ENCODE measurements at places on chromosomes 12 and 14.

- no peaks in the 10 kb centered on the region for H3K4me1 ChIP-seq
- H3K36me3 ChIP-seq: no peaks in the 10 kb centered on the region
- no peak for DNase-seq
- H3K27ac ChIP-seq: no peak overlapping the region
- H3K27me3 ChIP-seq: peaks cover 19% of the 10 kb centered on the region
Measured at GRCh38 chr12:117967043-117967442, 1.7 kb downstream of the KSR2 start.

GRCh38 chr12:108352591-108352990, 13.5 kb upstream of the CMKLR1 start:
- H3K4me3 ChIP-seq: no peak overlapping the region
- no peak overlapping the region for H3K27ac ChIP-seq
- no peak for DNase-seq
- no peaks in the 10 kb centered on the region for H3K27me3 ChIP-seq

DNA sequence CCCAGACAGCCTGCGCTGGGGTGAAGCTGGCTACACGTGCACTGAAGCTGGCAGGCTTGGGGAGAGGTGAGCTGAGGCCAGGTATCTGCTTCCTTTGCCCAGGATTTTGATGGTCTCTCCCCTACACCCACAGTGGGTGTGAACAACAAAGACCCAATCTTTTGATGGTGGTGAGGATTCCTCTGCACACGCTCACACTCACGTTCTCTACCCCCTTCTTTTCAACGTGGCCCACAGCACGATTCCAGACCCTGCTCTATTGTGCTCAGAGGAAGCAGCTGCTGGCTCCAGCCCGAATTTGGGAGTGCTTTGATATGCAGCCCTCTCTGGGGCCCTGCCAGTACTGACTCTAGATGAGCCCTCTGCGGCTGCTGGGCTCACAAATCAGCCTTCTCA, 4.9 kb downstream of the CD9 start:
- H3K27ac ChIP-seq: peak overlapping the region; percentile 32
- no peaks in the 10 kb centered on the region for H3K27me3 ChIP-seq
- H3K36me3 ChIP-seq: peaks cover 2% of the 10 kb centered on the region

GRCh38 chr14:61150851-61151250, 130.3 kb downstream of the TMEM30B start:
- H3K36me3 ChIP-seq: no peaks in the 10 kb centered on the region
- no peak overlapping the region for H3K4me3 ChIP-seq
- peak; percentile 83 for DNase-seq
- peaks cover 26% of the 10 kb centered on the region for H3K4me1 ChIP-seq

DNA sequence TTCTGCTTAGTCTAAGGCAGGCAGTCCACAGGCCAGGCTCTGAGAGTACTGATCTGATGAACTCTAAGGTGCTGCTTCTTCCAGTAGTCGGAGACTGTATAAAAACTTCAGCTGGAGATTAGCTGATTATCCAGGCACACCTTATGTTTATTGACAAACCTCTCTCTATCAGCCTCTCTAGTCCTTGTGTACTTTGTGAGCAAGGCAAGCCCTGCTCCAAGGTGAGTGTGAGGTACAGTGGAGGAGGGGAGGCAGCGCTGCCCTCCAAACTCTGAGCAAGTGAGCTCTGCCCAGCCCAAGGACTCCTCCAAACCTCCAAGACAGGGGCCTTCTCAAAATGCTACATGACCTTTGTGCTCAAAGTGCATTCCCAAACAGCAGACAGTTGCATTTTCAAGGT, 95.9 kb upstream of the CDKN3 start:
- H3K4me1 ChIP-seq: no peaks in the 10 kb centered on the region
- no peaks in the 10 kb centered on the region for H3K36me3 ChIP-seq
- no peak overlapping the region for H3K4me3 ChIP-seq
- no peaks in the 10 kb centered on the region for H3K27me3 ChIP-seq
- no peak for DNase-seq

DNA sequence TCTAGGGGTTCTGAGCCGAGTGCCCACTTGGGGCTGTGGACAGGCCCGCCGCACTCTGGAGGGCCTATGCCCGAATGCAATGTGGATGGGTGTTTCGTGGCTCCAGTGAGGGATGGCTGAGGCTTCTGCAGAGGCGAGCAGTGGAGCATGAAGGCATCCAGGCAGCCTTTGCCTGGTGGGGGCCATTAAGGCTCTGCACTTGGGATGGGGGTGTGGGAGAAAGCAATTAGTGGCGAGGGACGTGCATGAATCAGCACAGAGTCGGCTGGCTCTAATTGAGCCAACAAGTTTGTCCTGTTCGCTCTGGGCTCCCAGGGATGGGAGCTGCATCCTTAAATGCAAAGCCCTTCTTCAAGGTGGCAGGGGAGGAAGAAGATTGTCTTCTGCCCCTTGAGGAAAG, 346.9 kb upstream of the FKBP4 start:
- H3K27me3 ChIP-seq: no peaks in the 10 kb centered on the region
- H3K27ac ChIP-seq: no peak overlapping the region
- no peaks in the 10 kb centered on the region for H3K4me1 ChIP-seq
- no peaks in the 10 kb centered on the region for H3K36me3 ChIP-seq
- H3K4me3 ChIP-seq: no peak overlapping the region
- no peak for DNase-seq

GRCh38 chr12:64102339-64102738, 119.8 kb downstream of the KICS2 start:
- no peak overlapping the region for H3K27ac ChIP-seq
- DNase-seq: no peak
- no peak overlapping the region for H3K4me3 ChIP-seq
- H3K4me1 ChIP-seq: peaks cover 19% of the 10 kb centered on the region

DNA sequence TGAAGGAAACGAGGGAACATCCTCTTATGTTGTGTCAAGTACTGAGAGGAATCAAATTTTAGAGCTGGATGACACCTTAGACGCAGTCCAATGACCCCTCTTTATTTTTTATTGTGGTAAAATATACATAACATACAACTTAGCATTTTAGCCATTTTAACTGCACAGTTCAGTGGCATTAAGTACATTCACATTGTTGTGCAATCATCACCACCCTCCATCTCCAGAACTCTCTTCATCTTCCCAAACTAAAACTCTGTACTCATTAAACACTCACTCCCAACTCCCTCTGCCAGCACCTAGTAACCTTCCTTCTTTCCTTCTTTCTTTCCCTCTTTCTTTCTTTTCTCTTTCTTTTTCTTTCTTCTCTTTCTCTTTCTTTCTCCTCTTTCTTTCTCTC, 97.2 kb upstream of the SLC24A4 start:
- no peak for DNase-seq
- no peaks in the 10 kb centered on the region for H3K4me1 ChIP-seq
- H3K4me3 ChIP-seq: no peak overlapping the region
- H3K36me3 ChIP-seq: no peaks in the 10 kb centered on the region

- no peak overlapping the region for H3K27ac ChIP-seq
- H3K4me3 ChIP-seq: no peak overlapping the region
- H3K4me1 ChIP-seq: no peaks in the 10 kb centered on the region
- peak; percentile 65 for DNase-seq
Measured at GRCh38 chr14:34098045-34098984, 147.4 kb upstream of the EGLN3 start.

GRCh38 chr14:22177870-22178269, 411.2 kb downstream of the DAD1 start:
- H3K4me1 ChIP-seq: no peaks in the 10 kb centered on the region
- peaks cover 7% of the 10 kb centered on the region for H3K27me3 ChIP-seq
- peak; percentile 17 for DNase-seq
- no peaks in the 10 kb centered on the region for H3K36me3 ChIP-seq
- H3K4me3 ChIP-seq: no peak overlapping the region
- H3K27ac ChIP-seq: no peak overlapping the region

GRCh38 chr14:22979748-22980392, 2.5 kb downstream of the AJUBA start:
- H3K36me3 ChIP-seq: peaks cover 3% of the 10 kb centered on the region
- H3K27me3 ChIP-seq: no peaks in the 10 kb centered on the region
- H3K4me1 ChIP-seq: peaks cover 33% of the 10 kb centered on the region
- peak overlapping the region; percentile 53 for H3K4me3 ChIP-seq
- no peak for DNase-seq
- peak overlapping the region; percentile 16 for H3K27ac ChIP-seq

DNA sequence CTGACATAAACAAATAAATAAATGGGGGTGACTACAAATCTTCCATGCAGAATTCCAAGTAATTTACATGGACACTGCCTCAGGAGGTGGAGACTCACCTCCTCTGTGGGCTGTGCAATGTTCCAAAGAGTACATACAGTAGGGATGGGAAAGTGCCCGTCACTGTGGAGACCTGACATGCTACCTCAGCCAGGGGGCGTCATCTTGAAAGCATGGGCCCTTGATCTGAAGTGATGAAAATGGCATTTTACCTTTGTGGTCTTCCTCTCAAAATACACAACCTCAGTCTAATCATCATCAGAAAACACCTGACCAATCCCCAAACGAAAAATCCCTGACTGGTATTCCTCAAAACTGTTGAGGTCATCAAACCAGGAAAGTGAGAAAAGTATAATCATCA, 48.4 kb downstream of the ANAPC7 start:
- no peak overlapping the region for H3K27ac ChIP-seq
- no peaks in the 10 kb centered on the region for H3K4me1 ChIP-seq
- peaks cover 3% of the 10 kb centered on the region for H3K36me3 ChIP-seq

- H3K36me3 ChIP-seq: no peaks in the 10 kb centered on the region
- peak overlapping the region; percentile 41 for H3K4me3 ChIP-seq
- peak overlapping the region; percentile 39 for H3K27ac ChIP-seq
- no peaks in the 10 kb centered on the region for H3K27me3 ChIP-seq
Measured at GRCh38 chr12:121537814-121538698, 42.8 kb downstream of the KDM2B start.

DNA sequence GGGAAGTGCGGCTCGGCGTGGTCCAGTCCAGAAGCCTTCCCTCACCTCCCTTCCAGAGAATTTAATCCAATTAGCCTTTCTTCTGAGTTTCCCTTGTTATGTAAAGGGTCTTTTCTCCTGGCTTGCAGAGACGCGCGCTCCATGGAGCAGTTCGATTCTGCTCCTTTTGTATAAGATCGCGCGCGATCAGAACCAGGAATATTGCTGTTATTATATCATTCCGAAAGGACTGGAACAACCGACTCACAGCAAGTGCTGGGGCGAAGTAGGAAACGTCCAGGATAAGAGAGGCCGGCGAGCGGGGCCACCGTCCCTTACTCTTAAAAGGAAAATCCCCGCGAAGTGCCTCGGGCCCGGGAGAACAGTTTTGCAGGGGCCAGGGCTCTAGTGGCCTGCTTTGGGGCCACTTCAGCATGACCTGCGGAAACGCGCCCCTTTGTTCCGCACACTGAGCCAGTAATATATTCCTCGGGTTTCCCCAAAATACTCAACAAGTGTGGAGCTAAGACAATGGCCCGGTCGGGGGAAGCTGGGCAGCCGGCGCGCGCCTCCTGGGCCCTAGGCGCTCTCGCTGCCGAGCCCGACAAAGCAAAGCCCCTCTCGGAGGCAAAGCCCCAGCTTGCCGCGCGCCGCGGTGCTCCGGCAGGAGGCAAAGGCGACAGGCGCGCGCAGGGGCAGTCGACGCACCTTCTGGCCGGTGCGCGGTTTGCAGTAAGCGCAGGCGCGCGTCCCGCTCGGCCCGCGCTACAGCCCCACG, 2.9 kb downstream of the RFX4 start:
- H3K27me3 ChIP-seq: peaks cover 74% of the 10 kb centered on the region
- H3K4me3 ChIP-seq: no peak overlapping the region
- DNase-seq: no peak
- no peaks in the 10 kb centered on the region for H3K36me3 ChIP-seq
- no peak overlapping the region for H3K27ac ChIP-seq

GRCh38 chr12:3741882-3742672, 10.8 kb downstream of the CRACR2A start:
- H3K27ac ChIP-seq: no peak overlapping the region
- DNase-seq: no peak
- no peaks in the 10 kb centered on the region for H3K4me1 ChIP-seq
- H3K4me3 ChIP-seq: no peak overlapping the region
- no peaks in the 10 kb centered on the region for H3K27me3 ChIP-seq

DNA sequence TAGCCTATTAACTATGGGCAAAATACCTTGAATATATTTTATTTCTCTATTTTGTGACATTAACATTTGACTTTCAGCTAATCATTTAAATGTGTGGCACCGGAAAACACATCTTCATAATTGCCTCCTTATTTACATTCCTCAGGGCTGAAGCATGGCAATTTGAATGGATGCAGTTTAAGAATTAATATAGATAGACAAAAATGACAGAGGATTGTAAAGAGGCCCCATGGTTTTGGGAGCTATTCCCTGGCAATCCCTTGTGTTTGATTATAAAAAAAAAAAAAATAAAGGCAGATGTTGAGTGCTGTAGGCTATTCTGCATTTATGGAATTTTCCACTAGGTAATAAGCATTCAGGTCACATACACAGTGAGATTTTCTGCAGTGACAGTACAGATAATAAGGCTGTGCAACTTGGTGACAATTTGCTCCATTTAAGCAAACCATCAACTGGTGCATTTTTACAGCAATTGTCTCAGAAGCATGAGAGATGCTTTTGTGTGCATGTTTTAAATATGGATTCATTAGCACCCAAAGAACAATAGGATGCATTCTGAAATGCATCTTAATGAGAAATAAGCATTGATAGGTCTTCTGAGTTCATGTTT, 123.2 kb upstream of the SLC38A4 start:
- DNase-seq: no peak
- no peak overlapping the region for H3K4me3 ChIP-seq
- H3K27ac ChIP-seq: no peak overlapping the region
- no peaks in the 10 kb centered on the region for H3K36me3 ChIP-seq
- no peaks in the 10 kb centered on the region for H3K4me1 ChIP-seq

- no peak overlapping the region for H3K4me3 ChIP-seq
- H3K27ac ChIP-seq: no peak overlapping the region
- no peaks in the 10 kb centered on the region for H3K4me1 ChIP-seq
Measured at GRCh38 chr12:1130164-1130563, 139.1 kb downstream of the ERC1 start.

DNA sequence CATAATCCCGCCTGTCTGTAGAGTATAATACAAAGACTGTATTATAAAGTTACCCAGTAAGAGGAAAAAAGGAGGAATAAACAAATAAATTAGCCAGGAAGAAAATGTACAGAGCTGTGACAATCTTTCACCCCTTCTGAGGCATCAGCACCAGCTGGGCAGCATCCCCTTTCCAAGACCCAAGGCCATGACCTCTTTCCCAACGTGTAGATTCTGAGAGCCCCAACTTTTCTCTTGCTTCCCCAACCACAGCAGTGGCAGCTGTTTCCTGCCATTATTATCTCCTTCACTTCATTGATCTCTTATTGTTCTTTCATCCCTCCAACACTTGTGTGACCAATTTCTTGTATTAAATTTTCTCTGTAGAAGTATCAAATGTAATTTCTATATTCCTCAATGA, 101.6 kb downstream of the BBS10 start:
- H3K36me3 ChIP-seq: no peaks in the 10 kb centered on the region
- no peak for DNase-seq
- no peaks in the 10 kb centered on the region for H3K27me3 ChIP-seq
- H3K4me1 ChIP-seq: peaks cover 3% of the 10 kb centered on the region

DNA sequence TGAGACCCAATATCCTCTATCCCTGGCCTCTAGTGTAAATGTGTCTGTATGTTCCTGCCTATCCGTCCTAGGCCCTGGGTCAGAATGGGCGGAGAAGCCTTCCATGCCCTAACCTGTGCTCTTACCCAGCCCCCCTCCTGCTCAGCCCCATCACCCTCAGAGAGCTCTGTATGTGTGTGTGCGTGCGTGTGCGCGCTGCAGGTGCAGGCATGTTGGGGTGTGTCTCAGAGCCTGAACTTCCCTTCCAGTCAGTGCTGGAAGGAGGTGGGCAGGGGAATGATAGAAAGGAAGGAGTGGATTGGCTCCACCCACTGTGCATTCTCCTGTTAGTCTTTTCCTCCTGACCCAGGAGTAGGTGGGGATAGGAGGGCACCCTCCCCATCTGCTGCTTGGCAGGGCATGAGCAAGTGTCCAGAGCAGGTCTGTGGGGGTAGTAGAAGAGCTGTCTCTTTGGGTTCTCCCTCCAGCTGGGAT, 7.2 kb downstream of the NAB2 start:
- no peak overlapping the region for H3K4me3 ChIP-seq
- H3K27ac ChIP-seq: no peak overlapping the region
- H3K27me3 ChIP-seq: no peaks in the 10 kb centered on the region
